ENCODE measurements at places on chromosomes 5 and 9. TPM values are rescaled to one million over a fixed set of nuclear protein-coding genes. Genes with fewer than 3 reads are reported as not detected.

DNA sequence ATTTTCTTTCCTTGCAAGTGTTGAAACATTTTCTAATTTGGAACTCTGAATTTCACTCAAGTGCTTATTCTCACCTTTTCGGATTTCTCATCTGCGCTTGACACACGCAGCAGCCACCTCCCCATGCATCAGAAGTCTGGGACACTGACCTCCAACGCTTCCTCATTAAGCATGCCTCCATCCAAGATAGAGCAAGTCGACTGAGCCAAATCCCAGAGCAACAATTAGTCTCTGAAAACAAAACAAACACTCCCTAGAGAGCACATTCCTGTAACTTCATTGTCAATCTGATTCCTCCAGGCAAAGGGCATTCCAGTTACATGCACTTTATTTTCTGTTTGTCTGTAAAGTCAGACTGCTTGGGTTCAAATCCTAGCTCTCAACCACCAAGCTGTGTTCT is 5.7 kb downstream of the CD180 start:
- no peak for DNase-seq

GRCh38 chr5:119966028-119966427 is 336.7 kb downstream of the FAM170A start:
- no peak for DNase-seq

GRCh38 chr5:45261125-45261524 is 435.1 kb downstream of the HCN1 start:
- DNase-seq = no peak

DNA sequence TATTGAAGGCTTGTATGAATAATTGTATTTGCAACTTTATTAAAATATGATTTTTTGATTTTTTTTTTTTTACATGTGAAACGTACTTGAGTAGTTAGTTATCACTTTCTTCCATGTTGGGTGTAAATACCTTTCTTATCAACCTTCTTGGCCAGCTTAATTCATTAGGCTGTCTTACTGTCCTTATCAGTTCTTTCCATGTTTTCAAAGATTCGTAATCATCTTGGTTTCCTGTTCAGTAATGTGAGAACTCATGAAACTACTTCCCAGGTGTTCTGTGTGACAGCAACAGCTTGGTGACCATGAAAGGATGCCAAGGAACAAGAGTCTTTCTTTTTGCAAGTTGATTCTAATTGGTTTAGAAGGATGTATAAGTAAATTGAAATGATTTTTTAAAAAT is 100.0 kb downstream of the ADGRV1 start:
- no peak for DNase-seq

ERBIN gene
- 87.1 TPM for total RNA-seq

GRCh38 chr9:120030847-120031246 is 549.1 kb downstream of the CDK5RAP2 start:
- no peak for DNase-seq

PKD2L2 gene
- not detected for total RNA-seq

DNA sequence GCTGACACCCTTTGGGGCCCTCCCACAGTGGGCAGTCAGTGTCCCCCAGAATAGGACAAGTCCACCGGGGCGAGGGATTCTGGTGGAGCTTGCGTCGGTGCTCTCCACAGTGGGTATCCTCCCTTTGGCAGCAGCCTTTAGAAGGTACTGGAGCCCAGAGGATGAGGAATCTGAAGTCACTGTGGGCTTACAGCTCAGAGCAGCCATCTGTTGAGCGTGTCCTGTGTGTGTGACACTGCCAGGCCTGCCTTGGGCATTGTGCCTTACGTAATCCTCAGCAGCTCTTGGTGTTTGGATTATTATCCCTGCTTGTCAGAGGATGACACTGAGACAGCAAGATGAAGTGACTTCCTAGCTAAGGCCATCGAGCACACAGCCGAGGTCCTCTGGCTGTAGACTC is 12.6 kb downstream of the URM1 start:
- no peak for DNase-seq

DNA sequence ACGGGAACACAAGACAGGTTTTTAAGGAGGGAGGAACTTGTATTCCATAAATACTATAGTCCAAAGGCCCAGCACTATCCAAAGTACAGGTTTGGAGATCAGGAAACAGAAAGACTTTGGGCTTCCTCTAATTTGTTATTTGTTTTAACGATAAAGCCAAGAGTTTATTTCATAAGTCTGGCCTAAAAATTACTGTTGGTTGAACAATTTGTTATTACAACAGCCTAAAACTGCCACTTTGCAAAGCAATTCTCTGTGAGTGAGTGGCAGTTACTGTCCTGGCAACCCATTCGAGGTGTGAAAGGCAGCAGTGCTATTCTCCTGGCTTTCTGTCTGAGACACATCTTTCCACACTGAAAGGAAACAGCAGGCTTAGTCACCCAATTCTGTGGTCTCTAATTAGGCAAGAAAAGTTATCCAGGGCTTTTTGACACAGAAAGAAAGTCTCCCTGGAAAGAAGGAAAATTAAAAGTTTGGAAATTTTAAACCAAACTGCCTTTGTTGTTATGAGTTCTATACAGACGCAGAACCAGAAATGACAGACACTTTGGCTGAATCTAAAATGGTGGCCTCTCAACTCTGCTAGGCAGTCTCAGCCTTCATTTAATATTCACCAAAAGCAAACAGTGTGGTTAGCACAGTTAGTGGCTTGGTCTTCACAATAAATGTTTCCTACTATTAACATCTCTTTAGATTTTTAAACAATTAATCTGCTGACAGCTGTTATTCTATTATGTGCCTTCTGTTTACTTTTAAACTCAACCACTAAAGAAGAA is 33.9 kb downstream of the PSMB7 start:
- no peak for DNase-seq

ADGRD2 gene
- total RNA-seq = not detected

SLC1A1 gene
- total RNA-seq = not detected

MEGF9 gene
- 3.0 TPM for total RNA-seq

SPATA31C1 gene
- total RNA-seq = not detected

- no peak for DNase-seq
These were observed 122.5 kb downstream of the MCTP1 start for GRCh38 chr5:95162231-95162992.

TRIM7 gene
- total RNA-seq = 0.95 TPM

CYLC2 gene
- total RNA-seq = not detected

PNPLA7 gene
- total RNA-seq = 5.6 TPM

DNA sequence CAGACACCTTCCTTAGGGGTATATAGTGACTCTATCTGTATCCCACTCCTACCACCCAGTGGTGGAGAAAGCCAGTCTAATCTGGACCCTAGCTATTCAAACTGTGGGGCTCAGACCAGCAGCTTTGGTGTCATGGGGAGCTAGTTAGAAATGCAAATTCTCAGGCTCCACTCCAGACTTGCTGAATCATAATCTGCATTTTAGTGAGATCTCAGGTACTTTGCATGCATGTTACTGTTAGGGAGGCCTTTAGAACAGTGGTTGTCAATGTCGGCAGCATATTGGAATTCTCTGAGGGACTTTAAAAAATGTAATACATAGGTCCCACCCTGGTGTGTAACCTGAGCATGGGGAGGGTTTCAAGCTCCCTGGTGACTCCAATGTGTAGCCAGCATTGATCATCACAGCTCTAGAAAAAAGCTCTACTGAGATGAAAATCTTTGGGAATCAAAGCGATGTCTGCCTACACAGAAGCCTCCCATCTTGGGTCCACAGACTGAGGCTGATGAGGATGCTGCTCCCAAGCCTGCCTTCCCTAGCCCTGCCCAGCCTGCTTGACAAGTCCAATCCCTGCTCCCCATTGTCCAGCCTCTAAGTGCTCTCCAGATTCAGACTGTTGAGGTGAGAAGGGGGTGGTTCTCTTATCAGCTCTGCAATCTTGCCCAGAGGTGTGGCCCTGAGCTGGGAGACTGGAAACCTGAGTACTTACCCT is 11.9 kb upstream of the GM2A start:
- no peak for DNase-seq

TCERG1 gene
- total RNA-seq = 110 TPM

- DNase-seq = no peak
These were observed 282.6 kb downstream of the BRINP1 start for GRCh38 chr9:119086590-119086989.

GRCh38 chr5:163453705-163454104 is 6.2 kb downstream of the NUDCD2 start:
- DNase-seq = no peak

DNA sequence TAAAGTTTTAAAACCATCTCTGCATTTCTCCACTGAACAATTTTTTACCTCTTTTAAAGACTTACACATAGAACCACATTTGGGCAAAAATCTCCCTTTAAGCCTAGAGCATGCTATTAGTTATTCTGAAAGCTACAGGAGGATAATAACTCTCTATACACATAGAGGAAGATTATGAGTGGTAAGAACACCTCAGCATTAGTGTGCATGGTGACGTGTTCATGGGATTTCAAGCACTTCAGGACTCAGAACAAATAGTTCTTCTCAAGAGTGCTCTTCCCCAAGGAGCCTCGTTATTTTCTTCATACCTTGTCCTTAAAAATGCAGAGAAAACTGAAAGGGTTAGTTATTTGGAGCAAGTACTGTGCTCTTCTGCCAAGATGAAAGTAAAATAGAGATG is 256.9 kb upstream of the TUSC1 start:
- DNase-seq = no peak

GRCh38 chr5:55618318-55618717 is 83.6 kb upstream of the PLPP1 start:
- DNase-seq = no peak

GRCh38 chr5:100731768-100732167 is 171.3 kb downstream of the ST8SIA4 start:
- DNase-seq = peak; percentile 69

TAL2 gene
- not detected for total RNA-seq

DNA sequence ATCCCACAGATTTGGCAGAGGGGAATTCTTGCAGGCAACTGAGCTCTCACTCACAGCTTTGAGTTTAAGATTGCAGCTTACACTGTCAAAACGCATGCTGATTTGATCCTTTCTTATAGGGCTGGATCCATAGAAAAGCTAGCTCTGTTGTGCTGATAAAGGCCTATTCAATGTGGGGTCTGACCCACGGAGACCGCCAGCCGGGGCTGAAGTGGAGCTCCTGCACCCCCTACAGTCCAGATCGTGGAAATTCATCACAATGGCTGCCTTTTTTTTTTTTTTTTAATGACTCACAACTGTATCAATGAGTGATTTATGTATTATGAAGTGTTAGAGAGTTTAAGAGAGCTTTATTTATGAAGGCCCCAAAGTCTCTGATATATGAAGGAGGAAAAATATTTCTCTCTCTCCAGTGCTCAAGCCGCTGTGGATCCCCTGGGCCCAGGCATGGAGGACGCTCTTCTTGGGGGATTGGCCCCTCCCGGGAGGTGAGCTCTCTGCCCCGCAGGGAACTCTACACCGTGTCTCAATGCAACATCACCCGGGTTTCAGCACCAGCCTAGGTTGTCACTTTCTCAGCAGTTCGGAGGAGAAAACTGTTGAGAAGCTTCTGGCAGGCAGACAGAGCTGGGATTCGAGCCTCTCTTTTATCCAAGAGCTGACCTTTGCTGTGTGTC is 700.2 kb downstream of the IRX1 start:
- DNase-seq = no peak

CDK9 gene
- 120 TPM for total RNA-seq

TAS2R1 gene
- not detected for total RNA-seq

DNM1 gene
- 1.4 TPM for total RNA-seq

GRCh38 chr5:109900461-109900860 is 210.7 kb downstream of the MAN2A1 start:
- DNase-seq = no peak

- no peak for DNase-seq
These were observed 372.4 kb downstream of the KCNN2 start for GRCh38 chr5:114734238-114734637.

DNA sequence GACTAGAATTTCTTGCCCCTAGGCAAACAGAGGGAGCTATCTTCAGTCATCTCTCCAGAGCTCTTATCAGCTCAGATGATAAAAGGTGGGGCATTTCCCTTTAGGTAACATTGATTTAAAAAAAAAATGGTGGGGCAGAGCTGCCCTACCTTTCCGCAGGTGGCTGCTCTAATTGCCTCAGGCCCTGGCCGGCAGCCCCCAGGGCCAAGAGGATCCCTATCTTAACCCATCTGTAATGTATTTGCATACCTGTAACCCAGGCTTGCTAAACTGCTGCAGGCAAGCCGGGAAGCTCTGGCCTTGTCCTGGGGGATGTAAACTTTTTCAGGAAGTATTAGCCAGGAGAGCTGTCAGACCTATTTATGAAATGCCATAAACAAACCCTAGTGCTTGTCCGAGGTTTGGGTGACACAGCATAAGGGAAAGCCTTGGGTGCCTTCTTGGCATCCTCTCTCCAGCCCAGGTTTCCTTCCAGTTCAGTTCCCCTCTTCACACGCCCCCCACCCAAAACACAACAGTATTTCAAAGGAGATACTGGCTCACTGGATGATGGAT is 20.9 kb upstream of the ZSWIM6 start:
- no peak for DNase-seq

EPB41L4A gene
- 0.47 TPM for total RNA-seq

PDGFRB gene
- total RNA-seq = not detected

GRCh38 chr5:77882670-77883257 is 106.6 kb upstream of the TBCA start:
- no peak for DNase-seq

GRCh38 chr5:71751422-71751821 is 32.3 kb downstream of the CARTPT start:
- no peak for DNase-seq

TNFSF8 gene
- total RNA-seq = 47.7 TPM

CCNO gene
- not detected for total RNA-seq

- DNase-seq = peak; percentile 73
These were observed 1.0 kb upstream of the PTBP3 start for GRCh38 chr9:112334432-112334841.

Data from CD8-positive, alpha-beta T cell (primary cell).